ENCODE measurements at places on chromosomes 12 and 14. TPM values are rescaled to one million over a fixed set of nuclear protein-coding genes. Genes with fewer than 3 reads are reported as not detected.

The ADCY4 gene
- total RNA-seq = 143 TPM

DNA sequence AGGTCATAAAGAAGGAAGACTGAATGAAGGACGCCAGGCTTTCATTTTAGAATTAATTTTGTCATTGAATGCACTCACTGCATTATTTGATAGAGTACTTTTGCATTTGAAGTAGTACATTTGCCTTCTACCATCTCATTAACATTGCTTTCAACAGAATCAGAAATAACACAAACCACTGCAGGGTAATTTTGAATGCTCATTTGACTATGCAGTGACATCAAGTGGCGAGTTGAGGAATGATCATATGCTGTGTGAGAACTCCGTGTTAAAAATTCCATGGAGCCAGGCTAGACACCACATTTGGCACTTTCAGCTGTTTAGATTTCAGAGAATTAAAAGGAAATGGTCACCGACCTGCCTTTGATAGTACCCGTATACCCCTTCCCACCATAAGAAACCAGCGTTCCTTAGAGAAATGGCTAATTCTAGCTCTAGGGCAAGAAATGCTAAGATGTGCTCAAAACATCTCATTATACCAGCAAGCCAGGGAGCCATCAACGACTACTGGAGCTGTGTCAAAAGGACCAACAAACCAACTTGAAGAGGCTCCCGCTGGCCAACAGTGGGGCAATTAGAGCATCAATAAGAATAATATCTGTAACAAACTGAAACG, 16.5 kb downstream of the HEBP1 start:
- H3K4me3 ChIP-seq = no peak overlapping the region
- no peak for DNase-seq
- H3K4me1 ChIP-seq = no peaks in the 10 kb centered on the region
- peaks cover 28% of the 10 kb centered on the region for H3K36me3 ChIP-seq

GRCh38 chr12:52438305-52439301, 4.4 kb upstream of the KRT75 start:
- no peaks in the 10 kb centered on the region for H3K27me3 ChIP-seq
- no peaks in the 10 kb centered on the region for H3K36me3 ChIP-seq

- H3K4me3 ChIP-seq = no peak overlapping the region
- H3K4me1 ChIP-seq = no peaks in the 10 kb centered on the region
- H3K36me3 ChIP-seq = no peaks in the 10 kb centered on the region
- H3K27me3 ChIP-seq = no peaks in the 10 kb centered on the region
- H3K27ac ChIP-seq = no peak overlapping the region
- DNase-seq = no peak
These were observed 69.9 kb downstream of the PAH start for GRCh38 chr12:102847131-102847530.

DNA sequence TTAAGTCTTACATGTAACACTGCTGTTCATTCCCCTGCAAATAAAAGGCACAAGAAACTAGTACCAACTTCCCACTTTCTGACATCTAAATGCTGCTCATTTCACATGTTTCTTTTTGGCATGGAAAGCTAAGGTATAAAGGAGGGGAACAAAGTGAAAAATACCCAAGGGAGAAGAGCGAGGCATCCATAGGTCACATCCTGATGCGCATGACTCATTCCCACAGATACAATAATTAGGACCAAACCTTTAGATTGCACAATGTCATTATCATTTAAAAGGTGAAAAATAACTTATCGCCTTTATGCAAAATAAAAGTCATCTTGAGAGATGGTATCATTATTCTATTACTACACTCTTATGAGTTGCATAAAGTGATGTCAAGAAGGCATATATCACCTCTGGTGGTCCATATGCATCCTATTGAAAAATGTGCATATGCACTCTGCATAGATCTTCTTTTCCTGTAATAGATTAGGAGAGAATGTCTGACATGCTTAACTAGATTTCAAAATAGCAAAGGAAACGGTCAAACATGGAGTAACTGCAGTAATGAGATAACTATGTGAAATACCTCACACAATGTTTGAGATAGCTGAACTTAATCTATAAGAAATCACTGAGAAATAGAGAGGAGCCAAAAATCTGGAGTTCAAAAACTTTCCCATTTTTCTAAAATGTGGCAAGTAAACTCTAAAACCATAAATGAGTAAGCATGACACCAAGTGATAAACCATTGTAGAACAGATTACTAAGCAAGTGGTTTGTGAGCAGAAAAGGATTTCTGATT, 382.5 kb upstream of the TMTC1 start:
- H3K4me3 ChIP-seq = no peak overlapping the region
- no peaks in the 10 kb centered on the region for H3K4me1 ChIP-seq
- H3K27ac ChIP-seq = no peak overlapping the region
- no peaks in the 10 kb centered on the region for H3K27me3 ChIP-seq

The ALX1 gene
- total RNA-seq = not detected
